Stimulated activated CD4-positive, alpha-beta T cell treated with anti-CD3 and anti-CD28 coated beads, Interleukin-2, amount 100 ng/mL, for 48 hours (primary cell): ENCODE measurements at places on chromosomes 7 and 10.

- no peak for DNase-seq
These were observed 52.3 kb upstream of the ARMC3 start for GRCh38 chr10:22875581-22875980.

DNA sequence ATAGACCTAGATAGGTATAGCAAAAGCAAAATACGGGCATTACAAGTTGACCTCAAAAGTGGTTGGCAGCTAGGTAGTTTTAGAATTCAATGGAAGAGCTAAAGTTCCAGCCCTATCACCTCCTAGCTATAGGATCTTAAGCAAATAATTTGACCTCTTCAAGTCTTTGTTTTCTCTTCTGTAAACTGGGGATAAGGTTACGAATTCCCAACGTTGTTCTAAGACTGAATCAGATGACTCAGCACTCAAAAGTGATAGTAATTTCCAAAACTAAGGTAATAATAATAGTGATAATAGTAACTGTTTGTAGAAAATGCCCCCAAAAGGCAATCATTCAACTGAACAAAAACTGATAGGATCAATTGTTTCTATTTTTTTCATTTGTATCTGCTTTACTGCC, 445.2 kb downstream of the KCNMA1 start:
- no peak for DNase-seq

- DNase-seq, result no peak
These were observed 361.7 kb upstream of the ETV1 start for GRCh38 chr7:14351167-14351566.

GRCh38 chr10:91593366-91593765, 39.5 kb downstream of the PPP1R3C start:
- DNase-seq, result no peak

DNA sequence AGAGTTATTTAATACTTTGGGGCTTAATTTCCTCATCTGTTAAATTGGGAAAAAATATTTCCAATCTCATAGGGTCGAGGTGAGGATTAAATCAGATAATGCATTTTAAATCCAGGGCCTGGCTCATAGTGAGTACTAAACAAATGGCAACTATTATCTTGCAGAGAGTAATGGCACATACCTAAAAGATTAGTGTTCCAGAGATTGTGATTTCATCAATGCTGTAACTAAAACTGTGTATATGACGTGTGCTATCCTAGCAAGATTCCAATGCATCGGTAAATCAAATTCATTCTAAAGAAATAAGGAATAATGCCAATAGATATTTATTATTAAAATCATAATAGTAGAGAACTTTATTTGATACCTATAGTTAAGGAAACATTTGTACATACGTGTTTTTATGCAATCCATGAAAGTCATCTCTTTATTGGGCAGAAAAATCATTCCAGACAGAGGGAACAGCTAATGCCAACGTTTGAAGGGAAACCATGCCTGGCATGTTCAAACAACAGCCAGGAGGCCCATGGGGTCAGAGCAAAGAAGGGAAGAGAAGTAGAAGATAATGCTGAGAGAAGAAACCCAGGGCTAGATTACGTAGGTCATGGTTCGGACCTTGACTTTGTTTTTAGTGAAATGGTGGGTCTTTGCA, 174.8 kb upstream of the AGR3 start:
- DNase-seq, result no peak
